ENCODE measurements at places on chromosomes 2 and 18. TPM values are rescaled to one million over a fixed set of nuclear protein-coding genes. Genes with fewer than 3 reads are reported as not detected.
A peak's percentile ranks its signal among the peaks of the same experiment; 100 is the strongest.

The PROKR1 gene
- not detected for total RNA-seq

DNA sequence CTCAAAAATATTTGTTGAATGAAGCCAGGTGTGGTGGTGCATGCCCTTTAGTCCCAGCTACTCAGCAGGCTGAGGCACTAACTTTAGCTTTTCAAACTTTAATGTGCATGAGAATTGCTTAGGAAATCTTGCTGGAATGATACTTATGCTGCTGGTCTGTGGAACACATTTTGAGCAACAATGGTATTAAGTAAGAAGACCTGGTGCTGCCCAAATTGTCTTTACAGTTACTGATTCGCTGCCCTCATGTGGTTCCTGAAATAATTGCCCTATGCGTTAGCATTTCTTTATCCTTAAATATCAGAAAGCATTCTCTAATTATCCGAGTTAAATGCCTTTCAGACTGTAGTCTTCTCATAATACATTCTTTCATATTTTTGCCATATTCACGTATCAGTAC, 76.0 kb upstream of the SESTD1 start:
- DNase-seq = no peak

DNA sequence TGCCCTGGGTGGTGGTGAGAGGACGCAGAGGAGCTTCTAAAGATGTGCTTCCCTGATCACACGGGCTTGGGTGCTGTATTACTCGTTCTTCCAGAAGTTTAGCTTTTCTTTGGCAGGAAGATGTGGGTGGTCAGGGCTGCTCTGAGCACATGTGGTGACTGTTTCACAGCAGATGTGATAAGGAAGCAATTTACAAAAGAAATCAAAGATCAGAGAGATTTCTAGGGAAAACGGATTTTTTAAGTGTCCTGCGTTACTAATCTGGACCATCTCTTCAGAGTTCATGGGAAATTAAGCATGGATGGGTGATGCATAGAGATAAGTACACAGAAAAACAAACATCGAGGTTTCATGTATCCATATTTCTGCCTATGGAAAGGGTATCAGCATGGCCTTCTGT, 99.4 kb downstream of the WDSUB1 start:
- DNase-seq = no peak

The PFN4 gene
- total RNA-seq = not detected

The FABP1 gene
- not detected for total RNA-seq

The AOX1 gene
- total RNA-seq = not detected

DNA sequence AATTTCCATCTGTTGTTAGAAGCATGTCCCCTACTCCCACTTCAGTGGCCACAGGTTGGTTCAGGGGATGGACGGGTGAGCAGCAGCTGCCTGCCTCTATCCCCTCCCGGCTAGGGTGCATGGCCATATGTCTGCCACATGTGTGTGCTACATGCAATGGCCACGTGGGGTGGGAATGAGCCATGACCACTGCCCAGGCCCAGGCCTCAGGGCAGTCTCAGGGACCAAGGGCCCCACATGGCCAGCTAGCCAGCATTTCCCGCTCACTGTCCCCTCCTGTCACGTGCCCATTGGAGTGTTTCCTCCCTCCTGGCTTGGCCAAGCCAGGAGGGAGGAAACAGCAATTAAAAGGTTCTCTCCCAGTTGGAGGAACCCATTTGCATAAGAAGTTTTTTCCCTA, 117.1 kb downstream of the KCNS3 start:
- DNase-seq = no peak

DNA sequence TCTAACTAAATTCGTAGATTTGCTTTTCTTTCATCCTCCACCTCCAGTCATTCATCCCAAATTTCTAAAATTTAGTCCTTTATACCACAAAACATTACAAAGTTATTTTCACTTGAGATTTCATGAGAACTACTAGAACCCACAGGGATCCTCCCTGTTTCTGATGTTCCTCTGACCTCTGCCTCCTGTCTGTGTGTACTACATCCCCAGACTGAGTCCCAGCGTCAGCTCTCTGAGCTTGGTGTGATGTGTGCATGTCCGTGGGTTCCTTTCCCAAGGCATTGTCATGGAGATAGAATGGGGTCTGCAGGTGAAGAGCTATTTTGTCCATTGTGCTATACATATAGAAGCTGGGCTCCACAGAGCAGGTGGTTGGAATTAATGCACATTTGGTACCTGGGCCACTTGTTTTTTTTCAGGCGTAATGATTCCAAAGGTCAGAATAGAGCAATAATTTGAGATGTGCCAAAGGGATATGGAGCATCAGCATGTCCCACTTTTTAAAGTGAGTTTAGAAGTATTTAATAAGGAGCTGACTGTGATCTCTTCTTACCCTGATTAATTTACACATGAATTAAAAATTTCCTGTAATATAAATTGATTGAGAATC, 151.2 kb upstream of the BOD1L2 start:
- no peak for DNase-seq

The NGEF gene
- total RNA-seq = not detected

DNA sequence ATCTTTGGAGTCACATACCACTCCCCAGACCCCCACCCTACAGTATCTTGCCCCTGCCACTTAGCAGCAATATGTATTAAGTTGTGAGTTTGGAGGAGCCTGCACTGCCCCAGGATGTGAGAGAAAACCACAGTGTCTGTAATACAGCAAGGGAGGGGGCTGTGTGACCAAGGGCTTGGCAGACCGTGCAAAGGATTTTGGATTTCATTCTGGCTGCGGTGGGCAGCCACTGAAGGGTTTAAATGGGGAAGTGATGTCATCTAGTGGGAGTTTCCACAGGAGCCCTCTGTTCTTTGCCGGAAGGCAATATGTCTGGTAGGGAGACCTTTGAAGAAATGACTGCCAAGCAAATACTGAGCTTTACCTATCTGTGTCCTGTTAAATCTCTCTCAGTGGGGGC, 202.4 kb downstream of the FHOD3 start:
- DNase-seq = no peak

GRCh38 chr2:190413421-190413820, 5.3 kb downstream of the MFSD6 start:
- DNase-seq = no peak

DNA sequence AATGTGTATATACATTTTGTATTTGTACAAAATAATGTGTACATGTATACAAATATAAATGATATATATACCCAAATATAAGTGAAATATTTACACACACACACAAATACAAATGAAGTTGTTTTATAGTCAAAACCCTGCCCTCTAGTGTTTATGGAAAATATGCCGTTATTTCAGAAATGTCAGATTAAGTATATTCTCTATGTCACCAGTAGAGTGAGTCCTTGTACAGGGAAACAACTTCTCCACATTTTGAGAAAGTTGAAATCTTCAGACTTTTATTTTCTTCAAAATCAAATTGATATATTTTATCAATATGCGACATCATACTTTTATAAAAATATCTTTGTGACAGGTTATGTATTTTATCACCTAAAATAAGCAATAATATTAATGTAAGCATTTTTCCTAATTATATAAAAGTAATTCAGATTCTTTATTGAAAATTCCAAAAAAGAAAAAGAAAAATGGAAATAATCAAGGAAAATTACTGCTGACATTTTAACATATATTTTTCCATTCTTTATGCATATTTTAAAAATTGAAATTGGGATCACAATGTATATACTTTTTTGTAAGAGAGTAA, 22.4 kb downstream of the ARL6IP6 start:
- DNase-seq = peak; percentile 36

DNA sequence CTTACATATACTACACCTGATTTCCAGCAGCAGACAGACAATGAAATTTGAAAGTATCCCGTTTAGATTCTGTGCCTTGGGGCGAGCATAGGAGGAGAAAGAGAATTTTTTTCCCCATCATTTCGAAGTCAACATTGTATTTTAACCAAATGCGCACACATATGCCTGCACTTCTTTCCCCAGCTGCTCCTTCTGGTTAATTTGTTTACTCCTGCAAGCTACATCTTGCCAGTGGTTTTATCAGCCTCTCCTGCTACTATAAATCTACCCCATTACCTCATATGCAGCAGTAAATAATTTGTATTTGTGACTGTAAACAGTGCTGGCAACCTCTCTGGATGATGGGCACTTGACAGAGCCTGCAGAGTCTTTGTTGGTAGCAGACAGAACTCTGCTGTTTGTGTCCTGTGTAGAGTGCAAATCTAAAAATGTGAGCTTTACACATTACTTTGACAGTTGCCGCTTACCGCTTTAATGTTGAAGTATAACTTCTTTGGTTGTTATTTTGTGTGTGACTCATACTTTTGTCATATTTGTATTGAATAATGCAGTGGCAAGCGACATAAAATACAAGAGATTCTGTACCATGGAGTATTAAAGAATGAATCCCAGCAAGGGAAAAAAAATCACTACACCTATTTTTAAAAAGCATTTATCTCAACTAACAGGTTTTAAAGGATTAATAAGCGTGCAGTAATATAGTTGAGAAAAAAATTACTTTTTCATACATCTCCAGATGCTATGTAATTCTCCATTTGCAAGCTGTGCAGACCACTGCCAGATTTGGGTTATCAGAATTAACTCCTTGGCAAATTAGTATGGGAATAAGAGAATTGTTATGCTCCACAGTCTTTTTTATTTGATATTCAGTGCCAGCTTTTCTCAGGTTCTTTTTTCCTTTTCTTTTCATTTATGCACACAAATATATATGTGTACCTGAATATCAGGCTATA, 536.8 kb downstream of the XIRP2 start:
- no peak for DNase-seq

DNA sequence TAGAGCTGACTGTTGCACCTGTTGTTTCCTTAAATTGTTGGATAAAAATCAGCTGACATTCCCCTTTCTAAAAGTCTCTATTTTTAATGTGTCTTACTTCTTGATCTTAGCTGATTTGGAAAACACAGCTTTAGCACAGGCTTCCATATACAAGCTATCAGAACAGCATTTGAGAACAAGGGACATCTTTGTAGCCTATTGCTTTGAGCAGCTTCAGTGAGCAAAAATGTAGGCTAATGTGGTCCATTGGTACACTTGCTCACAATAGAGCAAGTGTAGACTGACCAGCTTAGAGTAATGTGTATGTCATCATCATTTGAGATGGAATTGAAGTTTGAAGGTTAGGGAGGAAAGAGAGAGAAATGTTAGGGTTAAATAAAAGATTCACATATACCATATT, 7.0 kb downstream of the INPP1 start:
- no peak for DNase-seq

GRCh38 chr2:150136893-150137292, 350.6 kb downstream of the RND3 start:
- no peak for DNase-seq

The LRP1B gene
- not detected for total RNA-seq

GRCh38 chr2:106581755-106582147, 94.6 kb downstream of the CD8B2 start:
- no peak for DNase-seq

DNA sequence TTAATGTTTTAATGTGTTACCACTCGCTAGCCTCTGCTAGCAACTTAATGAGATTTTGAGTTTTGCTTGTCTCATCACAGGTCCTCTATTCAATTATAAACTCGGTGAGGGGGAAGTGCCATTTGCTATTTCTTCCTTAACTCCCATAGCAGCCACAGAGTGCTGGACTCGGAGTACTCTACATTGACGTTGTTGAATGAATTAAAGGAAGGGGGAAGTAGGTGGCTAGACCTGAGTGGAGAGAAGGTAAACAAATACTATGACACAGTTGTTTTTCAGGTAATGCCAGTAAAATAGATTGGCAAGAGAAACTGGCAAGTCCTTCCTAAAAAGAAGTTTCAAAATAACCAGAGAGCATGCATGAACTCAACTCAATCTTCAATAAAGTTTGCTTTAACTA, 339.3 kb downstream of the HRH4 start:
- no peak for DNase-seq

GRCh38 chr2:224436634-224437033, 34.7 kb upstream of the FAM124B start:
- DNase-seq = no peak

The NABP1 gene
- 44.9 TPM for total RNA-seq

- no peak for DNase-seq
Observed at GRCh38 chr18:67183398-67183797, 333.1 kb downstream of the DSEL start.

GRCh38 chr2:218406949-218407618, 7.4 kb downstream of the CTDSP1 start:
- peak; percentile 59 for DNase-seq

GRCh38 chr2:15733867-15734673, 142.4 kb downstream of the DDX1 start:
- no peak for DNase-seq

The CD8B gene
- total RNA-seq = 259 TPM

DNA sequence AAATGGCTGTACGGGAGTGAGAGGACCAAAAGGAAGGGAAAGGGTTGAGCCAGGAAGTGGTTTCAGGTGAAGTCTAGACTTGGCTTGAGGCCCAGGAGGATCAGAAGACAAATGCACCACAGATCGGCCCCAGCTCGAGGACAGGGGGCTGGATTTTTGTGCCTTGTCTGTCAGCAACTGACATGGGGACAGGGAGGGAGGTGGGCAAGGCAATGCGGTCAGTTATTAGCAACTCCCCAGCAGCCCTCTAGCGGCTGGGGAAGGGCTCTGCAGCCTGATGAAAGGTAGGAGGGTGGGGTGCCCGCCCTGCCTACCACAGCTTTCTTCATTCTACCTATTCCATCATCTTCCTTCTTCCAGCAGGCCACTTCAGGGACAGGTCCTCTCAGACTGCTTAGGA, 50.0 kb downstream of the CPO start:
- no peak for DNase-seq

GRCh38 chr2:47652061-47652690, 130.8 kb upstream of the MSH6 start:
- DNase-seq = no peak

DNA sequence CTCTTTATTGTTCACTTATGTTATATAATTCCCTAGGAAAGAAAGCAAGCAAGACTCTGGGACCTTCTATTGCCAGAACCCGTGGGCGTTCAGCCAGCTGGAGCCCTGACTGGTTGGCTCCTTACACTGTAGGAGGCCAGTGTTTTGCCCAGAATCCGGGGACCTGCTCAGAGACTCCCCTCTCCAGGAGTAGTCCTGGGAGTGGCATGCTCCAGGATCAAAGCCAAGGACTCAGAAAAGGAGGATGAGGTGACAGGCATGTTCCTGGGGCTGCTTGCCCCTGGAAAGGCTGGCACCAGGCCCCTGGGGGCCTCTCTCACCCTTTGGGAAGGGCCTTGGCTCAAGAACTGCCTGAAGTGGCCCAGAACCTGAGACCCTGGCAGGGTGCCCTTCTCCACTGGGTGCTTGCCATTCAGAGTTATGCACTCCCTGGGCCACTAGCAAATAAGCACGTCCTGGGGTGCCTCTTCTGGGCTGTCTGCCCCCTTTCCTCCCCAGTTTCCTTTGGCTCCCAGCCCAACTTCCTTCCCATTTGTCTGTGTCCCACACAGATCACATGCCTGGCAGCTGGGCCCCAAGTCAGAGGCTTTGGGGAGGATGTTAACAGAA, 19.6 kb upstream of the KIF3C start:
- DNase-seq = no peak

DNA sequence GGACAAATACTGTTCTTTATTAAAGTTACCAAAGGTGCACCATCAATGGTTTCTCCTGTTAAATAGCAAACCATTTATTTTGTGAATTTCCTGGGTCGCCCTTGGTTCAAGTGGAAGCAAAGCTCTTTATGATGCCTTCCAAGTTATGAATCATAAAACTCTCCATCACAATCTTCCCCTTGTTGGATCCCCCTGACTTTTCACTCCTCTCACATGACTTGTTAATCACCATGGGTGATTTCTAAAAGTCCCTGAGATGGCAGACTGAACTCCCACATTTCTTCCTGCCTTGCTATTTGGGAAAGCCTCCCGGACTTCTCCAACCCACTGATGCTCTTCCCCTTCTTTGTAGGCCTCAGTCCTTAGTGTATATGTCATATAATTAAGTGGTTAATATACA, 176.0 kb downstream of the THADA start:
- no peak for DNase-seq

GRCh38 chr2:27086724-27087593, at the start of gene KHK:
Gene KHK, plus strand, starts transcription at chr2:27086772. Its CDS starts 488 bp downstream, at chr2:27087260.
- peak; percentile 16 for DNase-seq

All from CD8-positive, alpha-beta memory T cell (primary cell).